ENCODE measurements at places on chromosomes 1 and 21.

DNA sequence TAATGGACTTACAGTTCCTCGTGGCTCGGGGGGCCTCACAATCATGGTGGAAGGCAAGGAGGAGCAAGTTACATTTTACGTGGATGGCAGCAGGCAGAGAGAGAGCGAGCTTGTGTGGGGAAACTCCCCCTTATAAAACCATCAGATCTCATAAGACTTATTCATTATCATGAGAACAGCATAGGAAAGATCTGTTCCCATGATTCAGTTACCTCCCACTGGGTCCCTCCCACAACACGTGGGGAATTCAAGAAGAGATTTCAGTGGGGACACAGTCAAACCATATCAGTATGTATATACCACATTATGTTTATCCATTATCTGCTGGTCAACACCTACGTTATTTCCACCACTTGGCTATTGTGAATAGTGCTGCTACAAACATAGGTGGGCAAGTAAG lies 352.3 kb upstream of the B3GALT2 start:
- DNase-seq, result no peak

GRCh38 chr1:156268336-156268735 lies 14.3 kb downstream of the SMG5 start:
- DNase-seq, result no peak

DNA sequence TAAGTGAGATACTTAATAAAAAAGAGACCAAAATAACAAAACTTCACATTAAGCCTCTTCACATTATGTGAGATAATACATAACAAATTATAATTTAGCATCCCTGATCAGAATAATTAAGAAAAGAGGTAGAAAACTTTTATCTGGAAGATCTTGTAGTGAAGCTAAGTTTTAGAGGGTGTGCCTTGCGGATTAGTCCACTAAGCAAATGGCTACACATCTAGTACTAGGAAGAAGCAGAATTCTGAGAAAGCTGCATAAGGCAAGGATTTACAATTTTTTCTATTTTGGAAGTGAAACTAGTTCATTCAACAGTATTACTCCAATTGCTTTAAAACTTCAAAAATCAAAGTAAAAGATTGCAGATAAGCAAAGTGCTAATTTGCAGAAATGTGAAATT lies 3.5 kb downstream of the YOD1 start:
- DNase-seq, result no peak

GRCh38 chr1:169348383-169349036 lies 19.1 kb downstream of the NME7 start:
- peak; percentile 18 for DNase-seq

GRCh38 chr1:243946946-243947345 lies 96.9 kb upstream of the AKT3 start:
- no peak for DNase-seq

DNA sequence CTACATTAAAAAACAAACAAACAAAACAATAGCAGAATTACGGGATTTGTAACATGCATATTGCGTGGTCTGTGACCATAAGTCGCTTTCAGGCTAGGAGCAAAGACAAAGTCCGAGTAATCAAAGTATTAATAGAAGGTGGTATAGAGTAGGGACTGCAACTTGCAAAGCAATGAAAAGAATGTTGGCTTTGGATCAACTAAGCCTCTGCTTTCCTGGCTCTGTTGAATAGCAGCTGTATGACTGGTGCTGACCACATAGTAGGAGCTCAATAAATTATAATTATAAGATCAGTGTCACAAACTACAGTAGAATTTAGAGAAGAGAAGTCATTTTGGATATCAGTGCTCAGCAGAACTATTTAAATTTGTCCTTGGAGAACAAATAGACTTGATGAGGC lies 586.4 kb downstream of the DPYD start:
- DNase-seq, result no peak

- no peak for DNase-seq
Observed at GRCh38 chr1:14184454-14184853, 414.0 kb upstream of the KAZN start.

DNA sequence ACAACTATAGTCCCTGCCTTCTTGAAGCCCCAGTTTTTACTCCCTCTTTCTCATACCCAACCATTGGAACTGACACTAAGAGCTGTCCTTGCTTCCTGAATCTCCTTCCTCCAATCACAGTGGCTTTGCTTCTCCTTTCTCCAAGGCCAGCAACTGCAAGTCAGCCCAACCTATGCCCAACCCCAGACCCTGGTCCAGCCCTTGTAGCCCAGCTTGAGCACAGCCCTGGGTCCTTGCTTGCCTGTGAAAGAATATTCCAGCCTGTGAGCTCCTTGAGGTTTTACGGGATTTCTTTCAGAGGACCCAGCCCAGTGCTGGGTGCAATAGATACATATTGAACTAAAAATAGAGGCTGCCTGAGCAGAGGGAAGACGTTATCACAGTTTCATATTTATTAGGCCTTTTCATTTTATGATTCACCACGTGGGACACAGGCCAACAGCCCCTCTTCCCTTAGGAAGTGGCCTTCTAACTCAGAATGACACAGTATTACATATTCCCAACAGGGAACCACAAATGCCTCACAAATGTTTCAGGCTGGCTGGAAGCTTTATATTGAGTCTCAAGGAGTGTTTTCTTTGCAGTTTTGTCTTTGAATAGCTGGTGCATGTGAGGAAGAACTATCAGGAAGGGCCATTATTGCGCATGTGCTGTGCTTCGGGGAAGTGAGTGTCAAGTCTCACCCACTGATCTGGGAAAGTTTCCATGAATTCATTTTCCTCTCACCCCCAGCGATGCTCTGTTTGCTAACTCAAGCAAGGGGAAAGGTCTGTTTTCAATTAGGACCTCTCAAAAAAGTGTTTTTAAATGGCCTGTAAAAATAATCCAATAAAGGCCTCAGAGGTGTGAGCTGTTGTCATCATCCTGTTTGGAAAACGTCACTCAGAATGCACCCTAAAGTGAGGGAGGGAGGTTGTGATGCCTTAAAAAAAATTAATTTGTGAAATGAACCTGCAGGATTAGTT lies 92.3 kb upstream of the NFIA start:
- DNase-seq, result no peak

GRCh38 chr1:10161541-10162290 lies 48.7 kb upstream of the KIF1B start:
- DNase-seq, result no peak

- no peak for DNase-seq
Observed at GRCh38 chr1:150021191-150021694, 10.7 kb upstream of the OTUD7B start.

DNA sequence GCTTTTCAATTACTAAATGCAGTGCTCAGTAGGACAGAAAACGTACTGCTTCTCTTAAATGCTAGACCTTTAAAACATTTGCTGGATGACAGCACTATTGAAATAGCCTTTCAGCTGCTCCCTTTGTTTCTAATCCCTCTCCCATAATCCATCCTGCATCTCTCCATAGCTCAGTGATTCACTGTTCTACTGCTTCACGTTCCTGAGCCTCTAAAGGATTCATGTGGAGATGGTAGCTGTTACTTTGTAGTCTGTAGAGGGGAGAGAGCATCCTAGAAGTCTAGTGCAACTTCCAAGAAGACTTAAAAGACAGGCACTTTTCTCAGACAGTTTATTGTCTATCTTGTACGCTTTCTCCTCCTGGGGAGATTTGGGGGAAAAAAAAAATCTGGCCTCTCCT lies 51.4 kb downstream of the LRRC8B start:
- no peak for DNase-seq

DNA sequence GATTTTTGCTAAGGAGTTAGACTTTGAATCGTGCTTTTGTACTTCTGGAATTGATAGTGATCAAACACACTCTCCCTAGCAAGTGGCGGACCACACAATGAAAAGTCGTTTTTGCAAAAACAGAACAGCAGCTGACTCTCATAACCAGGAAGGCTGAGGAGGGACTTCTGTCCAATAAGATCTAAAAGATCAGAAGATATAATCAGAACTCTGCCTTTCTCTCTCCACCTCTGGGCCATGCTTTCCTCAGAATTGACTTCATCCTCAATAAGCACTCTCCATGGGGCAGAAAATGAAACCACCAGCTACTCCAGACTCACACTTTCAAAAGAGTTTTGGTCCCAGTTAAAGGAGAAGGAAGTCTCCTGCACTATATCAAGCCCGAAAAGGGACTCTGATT lies 55.3 kb upstream of the SAMD13 start:
- peak; percentile 10 for DNase-seq

DNA sequence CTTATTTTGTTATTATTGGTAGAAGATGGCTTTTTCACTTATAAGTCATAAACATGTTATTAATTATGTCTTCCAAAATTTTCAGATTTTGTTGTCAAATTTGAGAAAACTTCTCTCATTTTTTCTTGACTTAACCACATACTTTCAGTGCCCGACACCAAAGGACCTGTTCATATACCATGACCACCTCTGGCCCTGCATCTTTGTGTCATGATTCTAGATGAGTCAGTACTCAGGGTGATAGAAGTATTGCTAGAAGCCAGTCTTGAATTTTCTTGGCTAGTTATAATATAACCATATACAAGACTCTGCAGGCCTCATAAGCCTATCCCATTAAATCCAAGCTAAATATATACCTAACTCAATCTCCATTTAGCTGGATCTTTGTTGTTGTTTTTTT lies 35.4 kb upstream of the DPH5 start:
- DNase-seq, result no peak

DNA sequence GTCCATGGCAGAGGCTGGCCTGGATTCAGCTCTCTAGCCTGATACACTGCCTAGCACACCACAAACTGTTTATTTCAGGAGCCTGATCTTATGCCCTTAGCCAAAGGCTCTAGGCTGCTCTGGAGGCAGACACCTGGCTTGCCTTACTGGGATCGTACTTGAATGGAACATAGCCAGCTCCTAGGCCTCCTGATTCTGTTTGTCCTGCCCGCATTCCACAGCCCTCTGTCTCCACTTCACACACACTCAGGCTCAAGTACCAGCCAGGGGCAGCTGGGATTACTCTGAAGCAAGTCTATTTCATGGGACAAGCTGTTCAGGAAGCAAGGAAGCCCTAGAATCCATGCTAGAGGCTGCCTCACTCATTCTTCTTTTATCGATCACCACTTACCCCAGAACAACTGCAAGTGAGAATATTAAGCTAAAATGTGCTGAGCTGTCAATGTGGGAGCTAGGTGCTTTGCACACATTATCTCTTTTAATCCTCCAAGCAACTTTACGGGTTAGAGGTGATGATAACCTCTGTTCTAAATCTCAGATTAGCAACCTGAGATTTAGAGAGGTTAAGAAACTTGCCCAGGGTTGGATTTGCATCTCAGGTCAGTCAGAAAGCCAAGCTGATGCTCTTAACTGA lies 31.1 kb upstream of the CYP4B1 start:
- no peak for DNase-seq

GRCh38 chr1:22970096-22970495 lies 2.6 kb downstream of the LACTBL1 start:
- no peak for DNase-seq

GRCh38 chr1:163523375-163524029 lies 201.7 kb downstream of the NUF2 start:
- DNase-seq, result no peak

GRCh38 chr1:42941640-42942330 lies 16.9 kb downstream of the SLC2A1 start:
- no peak for DNase-seq

DNA sequence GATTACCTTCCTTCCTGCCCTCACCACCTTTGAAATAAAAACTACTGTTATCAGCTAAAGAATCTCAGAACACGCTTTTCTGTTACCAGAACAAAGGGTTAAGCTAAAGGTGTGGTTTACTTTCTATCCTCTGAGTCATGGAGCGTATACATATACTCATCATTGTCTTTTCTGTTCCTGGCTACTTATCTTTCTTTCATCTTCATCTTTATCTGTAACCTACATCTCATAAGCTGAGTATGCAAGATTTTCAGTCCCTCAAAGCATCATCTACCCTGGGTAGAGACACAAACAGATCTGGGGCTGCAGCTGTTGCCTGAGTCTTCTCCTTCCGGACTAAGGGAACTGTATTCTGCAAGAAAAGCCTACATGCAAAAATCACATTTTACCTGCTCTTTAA lies 75.6 kb downstream of the LMO4 start:
- DNase-seq, result no peak

DNA sequence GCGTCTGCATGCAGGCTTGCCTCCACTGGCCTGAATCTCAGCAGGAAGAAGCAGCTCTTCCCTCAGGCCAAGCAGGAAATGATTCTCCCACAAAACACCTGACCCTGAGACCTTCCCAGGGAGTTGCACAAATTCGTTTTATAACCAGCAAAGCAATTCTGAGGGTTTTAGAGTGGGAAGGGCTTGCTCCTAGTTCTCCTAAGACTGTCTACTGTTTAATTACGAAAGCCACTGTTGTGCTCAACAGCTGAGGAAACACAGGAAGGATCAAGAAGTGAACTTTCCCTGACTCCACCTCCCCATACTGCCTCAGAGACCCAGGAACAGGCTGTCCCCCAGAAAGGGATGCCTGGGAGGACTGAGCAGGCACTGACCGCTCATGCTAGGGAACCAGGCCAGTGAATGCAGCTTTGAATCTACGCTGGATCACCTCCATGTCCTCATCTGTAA lies 37.0 kb upstream of the PUM1 start:
- DNase-seq, result no peak

GRCh38 chr21:25964015-25964414 lies 206.6 kb downstream of the APP start:
- no peak for DNase-seq

GRCh38 chr1:17558954-17559614 lies 19.6 kb downstream of the ARHGEF10L start:
- DNase-seq, result no peak

DNA sequence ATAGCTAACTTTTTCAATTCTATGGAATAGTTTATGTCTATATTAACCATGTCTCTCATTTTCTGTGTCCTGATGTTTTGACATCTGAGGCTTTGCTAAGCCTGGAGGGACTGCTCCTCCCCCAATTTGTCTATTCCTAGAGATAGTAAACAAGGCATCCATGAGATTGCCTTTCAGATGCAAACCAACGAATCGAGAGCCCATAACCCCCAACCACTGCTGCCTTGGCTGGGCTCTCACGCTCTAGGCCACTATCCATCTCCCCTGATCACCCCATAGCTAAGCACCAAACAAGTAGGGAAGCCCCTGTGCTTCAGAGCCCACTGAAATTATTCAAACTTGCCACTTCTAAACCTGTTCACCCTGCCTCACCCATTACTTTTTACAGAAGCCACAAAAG lies 437.7 kb downstream of the SETD4 start:
- no peak for DNase-seq

DNA sequence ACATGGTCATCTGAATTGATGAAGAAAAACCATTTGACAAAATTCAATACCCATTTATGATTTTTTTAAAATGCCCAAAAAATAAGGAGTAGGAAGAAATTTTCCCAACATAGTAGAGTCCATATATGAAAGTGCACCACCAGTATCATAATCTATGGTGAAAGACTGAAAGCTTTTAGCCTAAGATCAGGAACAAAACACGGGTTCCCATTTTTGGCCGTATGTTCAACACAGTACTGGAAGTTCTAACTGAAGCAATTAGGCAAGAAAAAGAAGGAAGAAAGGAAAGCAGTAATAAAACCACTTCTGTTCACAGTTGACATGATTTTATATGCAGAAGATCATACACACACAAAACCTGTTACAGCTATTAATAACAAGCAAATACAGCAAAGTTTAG lies 227.8 kb upstream of the RAB4A start:
- DNase-seq, result peak; percentile 63
